Adipose tissue (tissue), 3 donors: ENCODE measurements at places on chromosomes 6 and 20. TPM values are rescaled to one million over a fixed set of nuclear protein-coding genes. Genes with fewer than 3 reads are reported as not detected.

Gene SLC25A27
- polyA plus RNA-seq = 11.0 TPM

Gene SLC4A11
- polyA plus RNA-seq = 1.0 TPM

Gene SLC17A3
- not detected for polyA plus RNA-seq

Gene SLC17A1
- not detected for polyA plus RNA-seq

Gene TBXT
- polyA plus RNA-seq = not detected

Gene SCUBE3
- 0.01 TPM for polyA plus RNA-seq

Gene IL17A
- not detected for polyA plus RNA-seq

Gene VSTM2L
- 0.90 TPM for polyA plus RNA-seq

Gene MAN1A1
- polyA plus RNA-seq = 37.5 TPM

Gene RCAN2
- polyA plus RNA-seq = 4.7 TPM

Gene SIRPB1
- 0.13 TPM for polyA plus RNA-seq

Gene DTNBP1
- 9.3 TPM for polyA plus RNA-seq

Gene TRIM38
- polyA plus RNA-seq = 3.2 TPM

Gene APOM
- 2.0 TPM for polyA plus RNA-seq

Gene C6orf58
- polyA plus RNA-seq = 0.05 TPM

Gene FBXO5
- polyA plus RNA-seq = 1.2 TPM

Gene RSPO3
- polyA plus RNA-seq = 1.3 TPM

Gene PAK5
- 0.44 TPM for polyA plus RNA-seq

Gene CCDC170
- polyA plus RNA-seq = 0.22 TPM
